ENCODE measurements at places on chromosomes 12 and 14.

DNA sequence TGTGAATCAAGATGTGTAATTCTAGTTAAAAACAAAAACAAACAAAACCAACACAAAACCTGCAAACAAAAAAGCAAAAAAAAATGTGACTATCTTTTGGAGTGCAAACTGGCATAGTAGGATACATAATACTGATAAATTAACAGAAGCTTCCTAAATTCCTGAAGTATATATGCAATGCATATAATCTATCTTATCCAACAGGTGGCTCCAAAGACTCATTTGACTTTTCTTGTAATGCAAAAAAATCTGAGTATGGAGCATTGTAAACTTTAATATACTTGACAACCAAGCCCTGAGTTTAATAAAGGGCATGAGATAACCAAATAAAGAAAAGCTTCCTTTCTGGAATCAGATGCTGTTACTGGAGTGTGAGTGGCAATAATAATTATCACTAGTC is 1003.6 kb downstream of the FSCB start:
- no peak for DNase-seq

- no peak for DNase-seq
Measured at GRCh38 chr14:68203871-68204270, 384.3 kb downstream of the RAD51B start.

- DNase-seq = no peak
Measured at GRCh38 chr12:111864913-111865312, 22.9 kb downstream of the MAPKAPK5 start.

DNA sequence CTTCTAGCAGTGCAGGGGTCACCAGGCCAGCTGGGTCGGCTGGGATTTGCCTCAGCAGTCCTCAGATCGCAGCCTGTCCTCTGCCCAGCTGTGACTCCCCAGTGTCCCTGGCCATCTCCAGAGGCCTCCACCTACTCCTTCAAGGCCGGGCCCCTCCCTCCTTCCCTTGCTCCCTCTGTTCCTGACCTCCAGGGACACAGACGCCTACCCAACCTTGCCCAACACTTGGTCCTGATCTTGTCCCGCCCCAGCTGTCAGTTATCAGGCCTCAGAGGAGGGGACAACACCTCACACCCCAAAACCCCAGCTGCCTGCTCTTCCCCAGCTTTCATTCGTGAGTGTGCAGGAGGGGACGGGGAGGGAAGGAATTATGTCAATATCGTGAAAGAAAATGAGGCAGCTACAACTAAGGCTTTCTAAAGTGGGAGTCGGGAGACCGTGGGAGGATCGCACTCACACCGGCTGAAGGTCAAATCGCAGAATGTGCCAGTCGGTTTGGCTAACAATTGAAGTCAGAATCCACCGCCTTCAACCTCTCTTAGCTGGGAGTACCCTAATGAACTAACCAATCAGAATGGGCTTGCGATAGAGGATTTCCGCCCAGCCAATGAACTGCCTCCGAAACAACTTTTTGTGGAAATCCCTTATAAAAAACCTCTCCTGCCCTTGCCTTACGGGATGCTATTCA is 9.4 kb upstream of the PLBD2 start:
- DNase-seq = no peak

DNA sequence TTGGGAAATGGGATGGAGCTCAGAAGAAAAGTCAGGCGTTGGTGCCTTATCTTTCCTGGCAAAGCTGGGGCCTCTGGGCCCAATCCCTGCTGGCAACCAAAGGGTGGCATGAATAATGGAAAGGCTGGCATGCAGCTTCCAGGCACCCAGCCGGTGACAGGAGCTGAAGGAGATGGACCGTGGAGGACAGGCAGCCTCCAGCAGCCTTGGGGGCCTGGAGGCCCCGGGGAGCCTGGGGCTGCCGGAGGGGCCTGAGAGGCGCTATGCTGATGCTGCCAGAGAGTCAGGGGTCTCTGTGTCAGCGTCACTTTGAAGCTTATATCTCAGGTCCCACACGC is 38.2 kb upstream of the EML1 start:
- no peak for DNase-seq

- DNase-seq = no peak
Measured at GRCh38 chr14:22391908-22392565, 197.0 kb downstream of the DAD1 start.

GRCh38 chr12:96143827-96144565 is 50.2 kb upstream of the ELK3 start:
- no peak for DNase-seq

- DNase-seq = no peak
Measured at GRCh38 chr14:87935886-87936285, 57.1 kb downstream of the GALC start.

DNA sequence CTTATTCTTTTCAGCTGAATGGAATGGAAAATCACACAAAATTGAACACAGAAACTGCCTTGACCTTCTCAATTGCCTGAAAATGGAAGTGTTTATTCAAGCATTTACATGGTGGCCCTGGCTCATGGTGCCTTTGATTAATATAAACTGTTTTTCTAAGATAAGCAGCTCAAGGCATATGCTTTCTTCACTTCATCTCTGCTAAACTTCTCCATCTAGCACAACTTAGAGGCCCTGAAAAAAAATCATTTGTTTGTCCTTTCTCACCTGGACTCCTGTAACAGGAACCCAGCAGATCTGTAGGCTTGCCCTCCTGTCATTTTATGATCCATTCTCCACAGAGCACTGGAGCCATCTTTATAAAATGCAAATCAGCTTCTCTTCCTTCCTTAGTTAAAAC is 117.5 kb upstream of the KRR1 start:
- DNase-seq = no peak

GRCh38 chr12:115257791-115258190 is 573.8 kb upstream of the TBX3 start:
- DNase-seq = no peak

GRCh38 chr14:102993523-102993922 is 63.8 kb downstream of the CDC42BPB start:
- DNase-seq = no peak

DNA sequence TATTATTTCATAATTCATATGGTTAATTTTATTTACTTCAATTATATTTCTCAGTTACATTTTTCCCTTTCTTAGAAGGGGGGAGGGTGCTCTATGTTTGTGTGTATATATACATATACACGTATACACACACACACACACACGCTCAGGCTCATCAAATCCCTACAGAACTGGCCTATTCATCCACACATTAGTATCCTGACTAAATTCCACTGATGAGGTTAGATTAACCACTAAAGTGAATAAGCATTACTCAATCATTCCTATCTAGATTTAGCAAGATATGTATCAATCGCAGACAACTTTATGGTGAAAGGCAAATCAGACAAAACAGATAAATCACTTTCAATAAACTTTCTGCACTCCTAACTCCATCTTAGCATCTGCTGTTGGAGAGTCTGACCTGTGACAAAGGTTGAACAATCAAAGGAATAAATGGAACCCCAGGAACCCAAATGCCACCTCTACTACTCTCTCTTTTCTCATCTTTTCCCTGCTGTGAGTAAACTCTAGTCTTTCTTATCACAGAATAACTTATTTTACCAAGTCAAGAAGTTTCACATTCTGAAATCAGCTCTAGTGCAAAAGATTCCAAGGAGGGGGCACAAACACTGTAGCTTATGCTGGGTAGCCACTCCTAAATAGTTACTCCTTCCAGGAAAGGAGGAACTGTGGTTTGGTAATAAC is 67.6 kb downstream of the RALGAPA1 start:
- no peak for DNase-seq

GRCh38 chr12:123160801-123161487 is 10.1 kb upstream of the PITPNM2 start:
- no peak for DNase-seq

DNA sequence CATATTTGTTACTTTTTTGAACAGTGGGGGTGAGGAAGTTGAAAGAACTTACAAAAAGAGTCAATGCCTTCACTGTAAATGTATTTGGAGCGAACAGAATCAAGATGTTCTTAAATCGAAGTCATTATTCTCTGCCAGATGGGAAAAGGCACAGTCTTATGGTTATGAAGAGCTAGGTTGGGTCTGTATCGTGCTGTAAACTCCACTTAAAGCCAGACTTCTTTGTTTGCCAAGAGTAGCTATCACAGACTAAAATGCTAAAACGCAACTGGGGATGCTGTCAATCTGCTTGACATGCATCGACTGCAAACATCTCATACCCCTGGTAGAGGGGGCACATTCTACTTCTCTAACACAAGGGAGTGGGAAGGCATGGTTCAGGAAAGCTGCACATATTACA is 160.4 kb downstream of the DACT1 start:
- no peak for DNase-seq

DNA sequence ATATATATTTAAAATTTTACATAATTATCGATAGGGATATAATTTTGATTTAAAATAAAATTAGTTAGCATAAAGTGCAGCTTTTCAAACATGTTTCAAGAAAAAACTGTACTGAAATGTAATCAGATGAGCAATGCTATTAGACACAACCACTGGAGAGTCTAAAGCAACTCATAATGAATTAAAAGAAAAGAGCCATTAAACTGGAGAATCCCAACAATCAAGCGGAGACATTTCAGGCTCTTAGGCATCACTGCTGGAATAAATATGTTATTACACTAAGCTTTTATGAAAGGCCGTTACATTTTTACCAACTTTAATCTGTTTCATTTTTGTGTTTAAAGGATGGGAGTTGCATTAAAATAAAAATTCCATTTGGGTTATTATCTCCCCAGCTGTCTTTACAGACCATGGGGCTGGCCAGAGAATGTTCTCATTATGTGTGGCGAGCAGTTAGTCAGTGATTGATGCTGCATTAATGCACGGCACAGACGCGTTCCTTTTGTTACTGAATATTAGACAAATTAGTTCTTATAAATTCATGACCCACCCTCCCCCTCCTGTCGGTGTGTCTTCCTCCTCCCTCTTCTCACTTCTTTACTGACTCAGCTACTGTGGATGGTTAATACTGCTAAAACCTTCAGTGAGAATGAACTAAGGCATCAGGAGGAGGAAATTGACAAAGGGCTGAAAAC is 156.8 kb downstream of the PDZRN4 start:
- DNase-seq = no peak

GRCh38 chr12:110501399-110501751 is 536 bp downstream of the VPS29 start:
- DNase-seq = no peak

- no peak for DNase-seq
Measured at GRCh38 chr12:15982921-15983320, 71.8 kb downstream of the DERA start.

GRCh38 chr14:80213602-80214001 is 2.3 kb upstream of the DIO2 start:
- no peak for DNase-seq
